RPMI8226 (cell line): ENCODE measurements at places on chromosomes 6 and 20.
A peak's percentile ranks its signal among the peaks of the same experiment; 100 is the strongest.

GRCh38 chr6:74357321-74357720 is 661.3 kb downstream of the CD109 start:
- DNase-seq = no peak

DNA sequence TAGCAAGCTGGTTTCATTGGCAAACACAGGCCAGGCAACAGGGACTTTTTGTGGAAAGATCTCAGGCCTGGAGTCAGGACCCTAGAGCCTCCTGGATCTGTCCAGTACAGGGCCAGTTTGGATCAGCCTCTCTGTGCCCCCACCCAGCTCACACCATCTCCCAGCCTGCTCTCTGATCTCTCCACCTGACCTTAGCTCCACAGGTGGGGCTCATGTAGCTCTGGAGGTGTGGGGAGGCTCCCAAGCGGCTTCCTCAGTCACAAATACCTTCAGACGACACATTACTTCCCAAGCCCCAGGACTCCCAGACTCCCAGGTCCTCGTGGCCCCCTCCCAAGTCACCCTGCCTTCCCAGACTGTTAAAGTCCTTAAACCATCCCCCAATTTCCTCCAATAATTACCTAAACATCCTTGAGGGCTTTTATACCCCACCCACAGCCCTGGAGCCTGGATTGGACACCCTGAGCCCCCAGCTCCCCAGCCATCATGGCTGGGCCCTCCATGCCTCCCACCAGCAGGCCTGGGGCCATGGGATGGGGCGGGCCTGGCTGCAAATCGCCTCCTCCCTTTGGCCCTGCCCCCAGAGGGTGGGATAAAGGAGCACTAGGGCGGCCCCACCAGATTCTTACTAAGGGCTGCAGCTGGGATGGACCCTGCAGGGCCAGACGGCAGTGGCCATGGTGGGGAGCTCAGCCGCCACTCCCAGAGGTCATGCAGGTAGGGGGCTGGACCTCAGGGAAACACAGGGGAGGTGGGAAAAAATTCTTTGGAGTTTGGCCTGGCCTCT is 15.9 kb upstream of the FANCE start:
- DNase-seq = no peak

GRCh38 chr20:20824924-20825584 is 112.6 kb upstream of the RALGAPA2 start:
- peak; percentile 76 for DNase-seq

DNA sequence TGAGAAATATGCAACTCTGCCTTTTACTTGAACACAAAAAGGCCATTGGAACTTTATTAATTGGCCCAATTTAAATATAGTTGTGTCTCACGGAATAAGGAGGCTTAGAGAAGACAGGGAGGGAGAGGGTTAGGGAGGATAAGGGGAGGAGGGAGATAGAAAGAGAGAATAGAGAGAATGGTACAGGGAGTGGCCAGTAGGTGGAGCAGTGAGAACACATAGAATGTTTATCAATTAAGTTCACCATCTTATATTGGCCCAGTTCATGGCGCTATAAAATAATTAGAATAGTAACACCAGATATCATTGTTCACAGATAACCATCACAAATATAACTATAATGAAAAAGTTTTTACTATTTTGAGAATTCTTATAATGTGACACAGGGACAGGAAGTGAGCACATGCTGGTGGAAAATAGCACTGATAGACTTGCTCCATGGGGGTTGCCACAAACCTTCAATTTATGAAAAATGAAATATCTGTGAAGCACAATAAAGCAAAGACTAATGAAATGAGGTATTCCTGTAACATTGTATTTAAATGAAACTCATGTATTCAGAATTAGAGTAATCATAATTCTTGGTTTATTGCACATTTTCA is 374.1 kb upstream of the MANEA start:
- DNase-seq = peak; percentile 30

GRCh38 chr20:58097943-58098342 is 130.5 kb downstream of the ANKRD60 start:
- DNase-seq = no peak

DNA sequence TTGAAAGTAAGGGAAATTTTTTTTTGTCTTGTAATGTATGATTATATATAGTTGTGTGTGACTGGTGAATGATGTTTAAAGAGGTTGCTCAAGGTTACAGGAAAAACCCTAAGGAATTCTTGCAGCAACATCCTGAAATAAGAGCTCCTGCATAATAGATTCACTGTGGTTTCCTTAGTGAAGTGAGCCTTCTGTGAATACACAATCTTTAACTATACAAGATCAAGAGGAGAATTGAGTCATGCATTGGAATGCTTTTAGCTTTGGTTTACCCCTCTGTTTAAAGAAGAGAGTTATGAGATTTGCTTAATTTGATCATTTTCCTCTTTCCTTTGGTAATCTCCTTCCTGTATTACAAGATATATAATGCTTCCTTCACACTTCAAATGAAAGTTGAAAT is 141.6 kb upstream of the EYA4 start:
- DNase-seq = no peak

GRCh38 chr20:8190043-8190880 is 58.2 kb downstream of the PLCB1 start:
- DNase-seq = no peak

- DNase-seq = peak; percentile 35
Measured at GRCh38 chr6:74114428-74114827, 418.4 kb downstream of the CD109 start.

- no peak for DNase-seq
Measured at GRCh38 chr6:160360955-160361354, 12.8 kb downstream of the SLC22A3 start.
